ENCODE measurements at places on chromosomes 11 and 22. TPM values are rescaled to one million over a fixed set of nuclear protein-coding genes. Genes with fewer than 3 reads are reported as not detected.

FAM111B gene
- polyA plus RNA-seq: 0.17 TPM

IRAG1 gene
- 7.0 TPM for polyA plus RNA-seq

MMP3 gene
- not detected for polyA plus RNA-seq

LRP5 gene
- polyA plus RNA-seq: 55.4 TPM

NTM gene
- 0.92 TPM for polyA plus RNA-seq

APOA5 gene
- polyA plus RNA-seq: not detected

C11orf87 gene
- not detected for polyA plus RNA-seq

SLC15A3 gene
- 26.6 TPM for polyA plus RNA-seq

LARGE2 gene
- polyA plus RNA-seq: 29.8 TPM

P2RY2 gene
- 1.3 TPM for polyA plus RNA-seq

DBX1 gene
- not detected for polyA plus RNA-seq

TMEM123 gene
- 57.0 TPM for polyA plus RNA-seq

DNAJB13 gene
- 1.5 TPM for polyA plus RNA-seq

LGR4 gene
- 22.7 TPM for polyA plus RNA-seq

PHF21B gene
- 1.1 TPM for polyA plus RNA-seq

MIOX gene
- polyA plus RNA-seq: 455 TPM

INS gene
- not detected for polyA plus RNA-seq

MICALL1 gene
- 9.6 TPM for polyA plus RNA-seq

TMEM86A gene
- polyA plus RNA-seq: 17.1 TPM

TESMIN gene
- polyA plus RNA-seq: 3.8 TPM

PATE2 gene
- not detected for polyA plus RNA-seq

CARD16 gene
- polyA plus RNA-seq: 24.4 TPM

KIF18A gene
- 0.39 TPM for polyA plus RNA-seq

HBB gene
- 10.9 TPM for polyA plus RNA-seq

ADAMTS8 gene
- 1.6 TPM for polyA plus RNA-seq

SOX10 gene
- 0.22 TPM for polyA plus RNA-seq

CDC42BPG gene
- polyA plus RNA-seq: 4.5 TPM
